ENCODE measurements at places on chromosomes 13 and 19. TPM values are rescaled to one million over a fixed set of nuclear protein-coding genes. Genes with fewer than 3 reads are reported as not detected.
A peak's percentile ranks its signal among the peaks of the same experiment; 100 is the strongest.

PCDH17 gene
- total RNA-seq, result not detected

ZNF99 gene
- total RNA-seq, result not detected

DNA sequence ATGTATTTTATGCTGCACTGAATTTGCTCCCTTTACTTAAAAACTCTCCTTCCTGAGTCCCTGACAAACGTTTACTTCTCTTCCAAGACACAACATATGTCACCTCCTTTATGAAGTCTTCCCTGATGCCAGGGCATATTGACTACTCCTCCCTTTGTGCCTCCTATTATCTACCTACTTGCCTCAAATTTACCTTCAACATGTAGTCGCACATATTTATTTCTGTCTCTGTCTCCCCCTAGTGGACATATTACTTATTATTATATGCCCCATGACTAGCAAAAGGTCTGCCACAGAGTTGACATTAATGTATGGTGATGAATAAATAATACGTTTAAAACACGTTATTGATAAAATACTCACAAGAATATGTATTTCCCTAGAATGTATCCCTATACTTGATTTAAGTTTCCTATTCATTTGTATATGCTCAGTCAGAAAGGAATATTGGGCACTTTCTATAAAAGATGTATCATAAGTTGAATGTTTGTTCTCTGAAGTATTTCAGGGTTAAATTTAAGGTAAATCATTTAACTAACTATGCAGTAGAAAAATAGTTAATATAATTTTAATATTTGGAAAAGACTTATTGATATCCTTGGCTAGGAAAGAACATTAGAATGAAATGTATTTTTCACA, 250.3 kb upstream of the ATXN8OS start:
- no peaks in the 10 kb centered on the region for H3K27me3 ChIP-seq
- H3K4me3 ChIP-seq, result no peak overlapping the region
- no peak overlapping the region for H3K27ac ChIP-seq
- H3K36me3 ChIP-seq, result no peaks in the 10 kb centered on the region
- H3K4me1 ChIP-seq, result no peaks in the 10 kb centered on the region

GRCh38 chr13:51825165-51825592, 19.8 kb downstream of the TMEM272 start:
- H3K4me1 ChIP-seq, result peaks cover 97% of the 10 kb centered on the region
- H3K4me3 ChIP-seq, result peak overlapping the region; percentile 65
- H3K36me3 ChIP-seq, result peaks cover 9% of the 10 kb centered on the region
- peak; percentile 54 for DNase-seq
- H3K27ac ChIP-seq, result peak overlapping the region; percentile 97

DNA sequence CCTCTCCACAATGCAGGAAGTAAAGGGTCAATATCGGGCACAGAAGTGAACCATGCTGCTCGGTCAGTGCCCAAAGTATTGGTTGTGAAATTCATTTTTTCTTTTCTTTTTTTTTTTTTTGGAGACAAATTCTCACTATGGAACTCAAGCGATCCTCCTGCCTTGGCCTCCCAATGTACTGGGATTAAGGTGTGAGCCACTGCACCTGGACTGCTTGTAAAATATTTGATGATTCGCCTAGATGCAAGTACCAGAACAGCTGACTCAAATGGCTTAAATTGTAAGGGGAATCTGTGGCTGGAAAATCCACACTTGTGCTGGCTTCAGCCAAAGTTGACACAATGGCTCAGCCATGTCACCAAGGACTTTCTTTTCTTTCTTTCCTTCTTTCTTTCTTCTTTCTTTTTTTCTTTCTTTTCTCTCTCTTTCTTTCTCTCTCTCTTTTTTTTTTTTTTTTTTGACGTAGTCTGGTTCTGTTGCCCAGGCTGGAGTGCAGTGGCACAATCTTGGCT, 43.7 kb downstream of the NUMBL start:
- H3K36me3 ChIP-seq, result no peaks in the 10 kb centered on the region
- H3K27ac ChIP-seq, result no peak overlapping the region
- DNase-seq, result no peak
- peaks cover 5% of the 10 kb centered on the region for H3K4me1 ChIP-seq

- no peak for DNase-seq
- peaks cover 31% of the 10 kb centered on the region for H3K36me3 ChIP-seq
- no peak overlapping the region for H3K4me3 ChIP-seq
- H3K27me3 ChIP-seq, result no peaks in the 10 kb centered on the region
Observed at GRCh38 chr19:38635483-38636399, 11.7 kb upstream of the ACTN4 start.

GRCh38 chr19:38303517-38304351, at the start of gene C19orf33:
C19orf33 (plus strand) TSS chr19:38304251; CDS start chr19:38304262, 11 bp downstream.
- no peak within 1 kb of the TSS for H3K27ac ChIP-seq
- H3K36me3 ChIP-seq, result peaks cover 5% of the 10 kb centered on the region
- H3K4me3 ChIP-seq, result no peak within 1 kb of the TSS
